ENCODE measurements at places on chromosomes 6 and 20. TPM values are rescaled to one million over a fixed set of nuclear protein-coding genes. Genes with fewer than 3 reads are reported as not detected.

DNA sequence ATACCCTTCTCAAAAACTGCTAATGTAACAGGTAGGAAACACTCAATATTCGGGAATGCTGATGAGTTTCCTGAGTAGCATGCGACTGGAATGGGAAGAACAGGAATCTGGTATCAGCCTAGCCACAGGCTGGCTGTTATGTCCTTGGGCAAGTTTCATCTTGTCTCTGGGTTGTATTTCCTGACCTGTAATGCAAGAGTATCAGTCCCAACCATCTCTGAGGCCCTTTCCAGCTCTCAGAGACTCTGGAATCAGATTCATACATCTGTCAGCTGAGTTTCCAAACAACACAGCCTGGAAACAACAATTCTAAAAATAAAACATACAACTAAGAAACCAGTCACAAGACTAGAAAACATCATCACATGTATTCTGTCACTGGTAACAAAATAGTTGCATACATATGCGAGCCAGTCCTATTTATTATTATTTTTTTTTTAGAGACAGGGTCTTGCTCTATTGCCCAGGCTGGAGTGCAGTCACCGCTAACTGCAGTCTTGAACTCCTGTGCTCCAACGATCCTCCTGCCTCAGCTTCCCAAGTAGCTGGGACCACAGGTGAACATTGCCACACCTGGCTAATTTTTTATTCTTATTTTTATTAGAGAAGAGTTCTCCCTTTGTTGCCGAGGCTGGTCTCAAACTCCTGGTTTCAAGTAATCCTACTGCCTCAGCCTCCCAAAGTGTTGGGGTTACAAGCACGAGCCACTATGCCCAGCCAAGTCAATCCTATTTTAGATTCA is 16.7 kb upstream of the TFAP2A start:
- DNase-seq: no peak

GRCh38 chr6:142914937-142915697 is 29.9 kb downstream of the HIVEP2 start:
- DNase-seq: no peak

GRCh38 chr6:10583509-10583901 is 62.4 kb downstream of the GCNT2 start:
- DNase-seq: no peak

DNA sequence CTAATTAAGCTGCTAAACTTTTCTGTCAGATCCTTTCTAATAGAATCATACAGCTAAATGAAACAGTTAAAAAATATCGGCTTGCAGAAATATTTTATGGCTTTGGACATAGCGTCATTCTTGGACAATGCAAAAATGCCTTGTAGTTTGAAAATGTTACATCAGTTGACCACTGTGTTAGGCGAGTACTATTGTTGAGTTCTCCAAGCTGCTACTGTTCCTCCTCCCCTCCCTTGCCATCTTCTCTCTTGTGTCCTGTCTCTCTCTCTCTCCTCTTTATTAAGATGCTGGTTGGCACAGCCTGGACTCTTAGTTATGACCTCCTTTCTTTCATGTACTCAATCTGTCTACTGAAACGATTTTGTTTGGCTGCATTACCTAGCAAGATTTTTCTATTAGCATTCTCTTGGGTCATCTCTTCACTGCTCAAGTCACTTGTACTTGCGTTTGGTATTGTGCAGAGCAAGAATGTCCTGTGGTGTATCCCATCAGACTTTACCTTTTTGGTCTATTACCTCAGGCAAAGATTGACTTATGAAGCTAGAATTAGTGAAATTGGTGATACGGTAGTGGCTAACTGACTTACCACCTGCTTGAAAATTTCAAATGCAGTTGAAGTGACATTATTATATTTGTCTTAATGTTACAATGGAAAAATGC is 127.9 kb downstream of the FARS2 start:
- DNase-seq: no peak

DNA sequence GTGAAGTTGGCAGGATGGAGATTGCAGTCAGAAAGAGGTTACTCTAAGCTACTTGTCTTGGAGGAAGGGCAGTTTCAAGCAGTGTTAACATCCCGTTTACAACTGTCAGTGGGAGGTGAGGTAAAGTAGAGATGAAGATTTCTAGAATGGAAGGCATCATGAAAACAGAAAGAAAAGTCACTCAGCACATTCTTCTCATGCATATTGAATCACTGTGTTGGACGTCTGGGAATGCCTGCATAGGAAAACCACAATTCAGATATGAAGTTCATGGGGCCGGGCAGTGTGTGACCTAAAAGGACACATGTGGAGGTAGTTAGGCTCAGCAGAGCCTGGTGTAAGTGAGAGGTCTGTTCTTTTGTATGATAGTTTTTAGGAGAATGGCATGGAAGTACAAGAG is 73.5 kb upstream of the LAMP5 start:
- no peak for DNase-seq

The CAGE1 gene
- total RNA-seq: 0.16 TPM

DNA sequence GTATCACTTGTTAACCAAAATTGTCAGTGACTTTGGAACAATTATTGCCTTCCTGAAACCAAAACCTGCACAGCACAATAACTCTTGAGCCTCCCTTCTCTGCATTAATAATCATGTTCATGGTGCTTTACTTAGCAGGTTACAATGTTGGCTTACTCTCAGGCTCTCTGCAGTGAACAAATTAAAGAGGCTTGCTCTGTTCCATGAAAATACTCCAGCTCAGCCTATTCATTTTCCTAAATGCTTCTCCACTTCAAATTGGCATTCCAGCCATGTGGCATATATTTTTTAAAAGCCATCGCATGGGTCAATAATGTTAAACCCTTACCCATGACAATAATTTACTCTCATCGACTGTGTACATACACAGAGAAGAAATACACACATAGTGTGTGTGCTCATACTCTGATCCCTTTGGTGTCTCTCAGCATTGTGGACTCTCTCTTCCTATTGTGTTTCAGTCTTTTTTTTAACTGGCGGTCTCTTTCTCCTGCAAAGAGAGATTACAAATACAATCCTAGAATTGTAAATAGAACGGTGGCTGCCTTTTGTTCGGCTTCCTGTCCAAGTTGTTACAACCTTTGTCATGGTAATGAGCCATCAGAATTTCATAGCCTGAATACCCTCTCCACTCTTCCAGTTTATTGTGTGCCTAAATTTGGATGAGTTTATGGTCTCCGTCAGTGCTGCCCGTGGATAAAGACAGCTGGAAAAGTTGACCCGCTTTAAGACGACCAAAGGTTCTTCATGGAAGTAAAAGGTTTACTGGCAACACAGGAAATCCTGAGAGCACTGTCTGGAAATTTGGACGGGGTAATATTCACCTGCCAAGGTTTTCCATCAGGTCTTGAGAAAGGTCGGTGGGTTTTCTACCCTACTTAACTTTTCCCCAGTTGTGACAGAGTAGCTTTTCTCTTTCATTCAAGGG is 263.6 kb downstream of the CD83 start:
- DNase-seq: no peak

The NOTCH4 gene
- 2.4 TPM for total RNA-seq

- no peak for DNase-seq
Measured at GRCh38 chr6:105753207-105753606, 332.9 kb upstream of the PRDM1 start.

- DNase-seq: peak; percentile 27
Measured at GRCh38 chr20:4026093-4026601, 10.8 kb upstream of the RNF24 start.

DNA sequence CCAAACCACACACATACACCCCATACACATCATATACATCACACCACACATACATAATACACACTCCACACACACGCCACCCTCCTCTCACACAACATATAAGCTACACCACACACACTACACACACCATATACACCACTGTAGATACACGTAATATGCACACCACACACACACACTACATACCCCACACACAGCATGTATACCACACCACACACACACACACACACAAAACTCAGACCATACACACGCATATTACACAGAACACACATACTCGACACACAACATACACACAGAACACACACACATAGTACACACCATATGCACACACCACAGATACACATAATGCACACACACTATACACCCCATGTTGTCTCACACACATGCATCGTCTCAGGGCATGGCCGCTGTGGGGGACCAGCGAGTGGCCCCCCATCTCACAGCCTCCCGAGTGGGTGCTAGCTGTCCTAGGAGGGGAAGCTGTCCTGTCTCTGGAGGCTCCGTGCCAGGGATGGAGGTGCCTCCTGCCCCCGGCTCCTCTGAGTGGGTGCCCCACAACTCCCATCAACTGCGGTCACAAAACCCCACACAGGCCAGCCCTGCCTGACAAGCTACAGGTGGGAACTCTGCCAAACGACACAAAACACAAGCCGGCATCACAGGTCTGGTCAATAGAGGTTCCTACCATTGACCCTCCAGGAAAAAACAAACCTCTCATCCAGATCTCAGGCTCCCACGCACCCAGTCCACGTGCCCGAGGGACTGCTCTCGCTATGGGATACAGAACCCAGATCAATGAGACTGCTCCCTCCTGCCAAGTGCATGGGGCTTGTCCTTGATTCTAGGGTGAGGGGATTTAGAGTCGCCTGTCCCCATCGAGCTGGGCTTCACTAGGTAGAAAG is 49.1 kb downstream of the DACT2 start:
- DNase-seq: no peak

Measured in HT-29 (cell line).